ENCODE measurements at places on chromosomes 6 and 20.
A peak's percentile ranks its signal among the peaks of the same experiment; 100 is the strongest.

DNA sequence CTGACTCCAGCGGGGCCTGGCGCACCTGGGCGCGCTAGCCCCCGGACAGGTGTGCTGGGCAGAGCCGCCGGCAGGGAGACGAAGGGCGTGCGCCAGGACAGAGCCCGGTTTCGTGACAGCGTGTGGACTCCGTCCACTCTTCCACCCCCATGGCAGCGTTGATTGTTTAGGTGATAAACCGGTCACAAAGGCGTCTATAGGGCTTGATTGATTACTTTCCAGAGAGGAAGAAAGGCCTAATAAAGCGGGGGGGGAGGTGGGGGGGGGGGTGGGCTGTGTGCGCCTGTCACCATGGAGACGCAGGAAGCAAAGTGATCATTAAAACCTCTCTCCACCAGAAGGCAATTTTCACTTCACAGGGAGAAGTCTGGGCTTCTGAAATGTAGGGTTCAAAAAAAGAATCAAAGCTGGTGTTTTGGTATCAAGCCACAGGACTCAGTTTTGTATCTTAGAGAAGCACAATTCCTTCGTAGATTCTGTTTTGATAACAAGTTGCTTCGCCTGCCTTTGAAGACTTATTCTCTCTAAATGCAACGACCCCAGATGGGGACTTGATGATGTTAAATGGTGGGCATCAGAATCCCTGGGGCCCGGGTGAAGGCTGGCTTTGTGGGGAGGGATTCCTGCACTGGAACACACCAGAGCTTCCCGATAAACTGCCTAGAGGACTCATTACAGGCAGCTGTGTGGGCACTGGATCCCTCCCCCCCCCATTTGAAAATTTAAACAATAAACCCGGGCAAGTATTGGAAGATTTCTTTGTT, 1.4 kb downstream of the PHACTR3 start:
- DNase-seq: no peak

DNA sequence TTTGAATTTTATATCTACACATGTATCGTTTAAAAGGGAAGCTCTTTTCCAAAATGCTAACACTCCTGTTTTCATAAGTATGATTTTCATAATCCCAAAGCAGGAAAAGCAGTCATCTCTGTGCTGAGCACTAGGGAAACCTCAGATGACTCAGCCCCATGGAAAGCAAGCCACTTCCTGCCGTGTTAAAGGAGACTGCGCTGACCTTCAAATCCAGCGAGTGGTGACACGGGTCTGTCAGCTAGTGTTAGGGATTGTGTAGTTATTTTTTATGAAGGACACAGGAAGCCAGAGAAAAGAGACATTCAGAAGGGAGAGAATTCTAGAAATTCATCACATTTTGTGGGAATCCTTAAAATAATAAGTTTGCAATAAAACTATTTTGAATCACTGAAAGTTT, 57.0 kb upstream of the CD93 start:
- DNase-seq: peak; percentile 76

GRCh38 chr6:159788753-159789376, 537 bp downstream of the TCP1 start:
- DNase-seq: peak; percentile 23

- DNase-seq: no peak
These were observed 14.3 kb upstream of the MYMX start for GRCh38 chr6:44202332-44202971.

GRCh38 chr6:166341977-166342348, 382 bp downstream of the SFT2D1 start:
- peak; percentile 4 for DNase-seq

GRCh38 chr6:90162648-90163387, 133.8 kb downstream of the BACH2 start:
- DNase-seq: no peak

DNA sequence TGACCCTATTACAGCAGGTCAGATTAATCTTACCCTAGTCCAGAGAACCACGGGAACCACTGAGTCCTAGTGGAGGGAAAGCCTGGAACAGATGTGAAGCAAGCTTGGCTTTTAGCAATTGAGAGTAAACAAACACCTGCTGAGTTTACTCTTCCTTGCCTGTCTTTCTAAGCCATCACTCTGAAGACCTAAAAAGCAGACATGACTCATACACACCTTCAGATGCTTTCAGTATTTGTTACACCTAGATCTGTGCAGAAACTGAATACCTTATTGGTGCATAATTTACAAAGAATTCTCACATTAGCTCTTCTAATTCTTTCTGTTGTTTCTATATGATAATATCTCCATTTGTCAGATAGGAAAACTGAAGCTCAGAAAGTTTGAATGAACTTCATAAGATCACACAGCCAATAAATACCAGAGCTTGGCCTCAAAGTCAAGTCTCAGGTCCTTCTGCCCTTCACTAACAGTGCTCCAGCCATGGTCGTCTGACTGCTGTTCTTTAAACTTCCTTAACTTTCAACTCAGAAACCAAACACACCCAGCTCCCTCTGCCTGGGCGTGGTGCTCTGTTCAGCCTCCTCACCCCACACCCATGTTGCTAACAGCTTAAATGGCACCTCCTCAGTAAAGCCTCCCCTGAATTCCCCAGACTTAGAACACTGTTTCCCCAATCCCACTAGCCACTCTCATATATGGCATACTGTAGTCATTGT, 8.6 kb upstream of the GABBR1 start:
- DNase-seq: peak; percentile 27

DNA sequence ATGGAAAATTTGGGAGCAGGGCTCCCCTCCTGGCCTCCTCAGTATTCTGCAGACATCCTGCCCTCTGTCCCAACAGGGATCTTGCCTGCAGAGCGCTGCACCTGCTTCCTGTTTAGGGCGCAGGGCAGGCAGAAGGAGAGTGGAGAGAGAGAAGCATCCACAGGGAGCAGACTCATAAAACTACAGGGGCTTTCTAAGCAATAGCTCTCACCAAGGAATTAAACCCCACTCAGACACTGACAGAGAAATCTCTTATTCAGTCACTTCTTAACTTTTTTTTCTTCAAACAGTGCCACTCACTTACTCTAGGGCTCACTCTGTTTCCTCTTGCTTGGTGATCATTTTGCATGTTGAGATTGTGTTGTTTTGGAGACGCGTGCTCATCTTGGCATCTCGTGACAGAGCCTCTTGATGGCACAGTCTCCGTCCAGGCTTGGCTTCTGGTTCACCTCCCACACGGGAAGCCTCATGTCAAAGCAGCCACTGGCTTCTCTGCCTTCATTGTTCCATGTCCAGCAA, 153.1 kb upstream of the INSM1 start:
- DNase-seq: no peak

DNA sequence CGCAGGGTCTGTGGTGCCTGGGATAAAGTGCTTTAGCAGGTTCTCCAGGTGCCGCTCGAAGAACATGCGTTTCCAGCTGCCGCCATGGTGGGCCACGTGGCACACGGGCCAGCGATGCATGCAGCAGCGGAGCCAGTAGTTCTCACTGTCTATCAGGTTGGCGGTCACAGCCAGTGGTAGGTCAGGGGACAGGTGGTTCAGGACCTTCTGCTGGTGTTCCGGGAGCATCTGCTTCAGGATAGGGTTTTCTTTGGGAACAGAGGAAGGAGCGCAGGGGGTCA, 16.0 kb downstream of the TMEM151B start:
- DNase-seq: no peak

- DNase-seq: no peak
These were observed 88.6 kb upstream of the TMEM181 start for GRCh38 chr6:158471339-158471738.

DNA sequence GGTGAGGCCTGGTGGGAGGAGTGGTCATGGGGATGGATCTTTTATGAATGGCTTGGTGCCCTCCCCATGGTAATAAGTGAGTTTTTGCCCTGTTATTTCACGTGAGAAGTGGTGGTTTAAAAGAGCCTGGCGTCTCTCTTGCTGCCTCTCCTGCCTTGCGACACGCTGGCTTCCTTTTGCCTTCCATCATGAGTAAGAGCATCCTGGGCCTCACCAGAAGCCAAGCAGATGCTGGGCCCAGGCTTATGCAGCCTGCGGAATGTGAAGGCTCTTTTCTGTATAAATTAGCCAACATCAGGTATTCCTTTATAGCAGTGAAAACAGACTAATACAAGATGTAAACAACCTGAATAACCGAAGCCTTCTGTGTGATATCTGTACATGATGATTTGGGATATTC, 27.6 kb downstream of the VTA1 start:
- DNase-seq: no peak

DNA sequence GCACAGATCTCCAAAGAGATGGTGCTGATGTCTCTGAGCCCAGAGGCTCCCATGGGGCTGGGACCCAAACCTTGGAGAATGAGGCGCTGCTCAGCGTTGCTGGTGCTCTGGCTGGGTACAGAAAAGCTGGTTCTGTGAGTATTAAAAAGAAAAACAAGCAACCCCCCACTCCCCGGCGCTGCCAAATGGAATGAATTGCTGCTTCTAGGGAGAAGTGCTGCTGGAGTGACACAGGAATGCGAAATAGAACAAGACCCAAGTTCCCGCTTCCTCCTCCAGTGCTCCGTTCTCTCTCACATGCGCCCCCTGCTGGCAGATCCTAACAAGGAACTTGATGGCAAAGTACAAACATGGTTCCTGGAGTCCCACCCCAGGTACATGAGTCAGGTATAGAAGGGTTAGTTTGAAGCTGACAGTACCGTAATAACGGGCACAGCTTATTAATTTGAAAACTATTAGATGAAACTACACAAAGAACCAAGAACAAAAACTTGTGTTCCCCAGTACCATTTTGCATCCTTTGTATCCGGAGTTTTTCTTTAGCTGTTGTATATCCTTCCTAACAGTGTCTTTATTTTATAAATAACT, 2.1 kb upstream of the DDX27 start:
- peak; percentile 90 for DNase-seq

All from mammary epithelial cell (primary cell).